ENCODE measurements at places on chromosomes 6 and 20.

DNA sequence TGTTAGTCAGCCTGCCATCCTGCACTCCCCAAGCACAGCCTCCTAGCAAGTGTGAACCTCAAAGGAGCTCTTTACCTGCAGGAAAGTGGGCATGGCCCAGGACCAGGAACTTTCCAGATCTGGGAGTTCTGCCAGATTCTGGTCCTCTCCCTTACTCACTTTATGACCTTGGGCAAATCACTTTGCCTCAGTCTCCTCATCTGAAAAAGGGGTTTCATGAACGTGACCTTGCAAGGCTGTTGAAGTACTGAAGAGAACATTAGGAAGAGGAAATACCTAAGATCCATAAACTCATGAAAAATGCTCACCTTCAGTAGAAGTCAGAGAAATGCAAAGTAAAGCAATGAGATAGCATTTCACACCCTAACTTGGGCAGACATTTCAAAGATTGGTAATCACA is 26.8 kb upstream of the DSN1 start:
- no peak for DNase-seq

DNA sequence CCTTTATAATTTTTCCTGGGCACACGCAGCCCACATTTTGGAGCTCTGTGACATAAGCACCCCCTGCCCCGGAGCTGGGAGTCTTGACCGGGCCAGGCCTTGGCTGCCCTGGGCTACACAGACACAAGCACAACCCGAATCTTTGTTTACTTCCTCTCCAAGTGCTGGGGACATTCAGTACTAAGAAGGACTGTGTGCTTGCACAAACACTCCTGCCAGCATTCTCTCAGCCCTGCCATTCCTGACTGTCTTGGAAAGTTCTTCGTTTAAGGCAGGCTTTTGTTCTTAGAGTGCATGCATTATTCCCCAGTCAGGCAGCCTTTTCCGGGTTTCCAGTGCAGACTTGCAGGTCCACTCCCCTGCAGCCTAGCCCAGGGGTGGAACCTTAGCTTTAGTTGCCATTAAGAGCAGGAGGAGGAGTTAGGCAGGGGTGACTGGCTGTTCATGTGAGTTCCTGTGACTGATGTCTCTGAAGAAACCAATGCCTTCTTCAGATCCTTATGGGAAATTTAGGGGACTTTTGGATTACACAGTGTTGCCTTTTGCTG is 28.6 kb downstream of the FOXO3 start:
- peak; percentile 93 for DNase-seq

DNA sequence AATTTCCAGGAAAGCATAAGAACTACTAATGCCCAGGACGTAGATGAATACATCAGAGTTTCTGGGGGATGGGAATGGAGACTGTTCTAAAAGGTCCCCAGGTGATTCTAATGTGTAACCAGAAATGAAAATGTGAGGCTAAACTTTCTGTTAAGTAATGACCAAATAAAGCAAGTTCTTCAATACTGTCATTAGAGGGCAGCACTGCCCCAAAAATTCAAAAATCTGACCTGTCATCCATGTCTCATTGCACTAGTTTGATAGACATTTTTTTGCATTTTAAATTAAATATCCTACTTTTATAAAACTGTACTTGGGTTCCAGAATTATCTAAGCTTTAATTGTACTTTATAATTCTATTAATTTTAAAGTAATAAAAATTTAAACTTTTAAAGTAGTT is 94.9 kb downstream of the RFX6 start:
- peak; percentile 81 for DNase-seq

DNA sequence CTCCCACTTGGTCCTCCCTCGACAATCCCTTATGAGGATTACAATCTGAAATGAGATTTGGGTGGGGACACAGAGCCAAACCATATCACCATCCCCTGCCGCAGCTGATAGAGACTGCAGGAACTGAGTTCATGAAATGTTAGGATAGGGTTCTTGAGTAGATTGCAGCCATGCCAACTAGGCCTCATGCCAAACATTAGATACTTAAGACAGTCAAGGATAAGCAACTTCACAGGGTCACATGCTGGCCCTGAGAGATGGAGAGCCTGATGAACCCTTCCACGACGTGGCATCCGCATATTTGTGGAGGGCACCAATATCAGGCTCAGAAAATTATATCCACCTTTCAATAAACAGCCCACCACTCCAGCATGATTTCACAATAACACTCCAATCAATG is 121.3 kb downstream of the ALDH8A1 start:
- DNase-seq: no peak

DNA sequence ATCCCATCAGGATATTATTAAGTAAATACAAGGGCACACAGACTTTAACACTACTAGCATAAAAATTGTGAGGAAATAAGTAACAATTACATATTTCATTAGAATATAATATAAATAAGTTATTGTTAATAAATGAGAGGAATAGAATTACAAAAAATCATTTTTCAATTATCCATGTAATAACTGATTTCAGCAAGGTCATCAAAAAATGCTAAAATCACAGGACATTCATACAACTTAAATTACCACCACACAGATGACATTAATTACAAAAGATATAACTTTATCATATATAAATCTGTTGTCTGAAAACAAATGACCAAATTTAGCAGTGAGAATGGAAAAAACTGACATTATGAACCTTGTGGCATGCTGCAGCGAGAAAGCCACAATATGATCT is 37.0 kb downstream of the STX7 start:
- DNase-seq: no peak

GRCh38 chr6:34207695-34208443 is 28.8 kb upstream of the HMGA1 start:
- no peak for DNase-seq

- DNase-seq: no peak
Measured at GRCh38 chr6:137480431-137480830, 13.8 kb downstream of the OLIG3 start.

GRCh38 chr20:57922706-57923105 is 212.9 kb upstream of the PMEPA1 start:
- DNase-seq: no peak

GRCh38 chr6:12916006-12916405 is 199.4 kb downstream of the PHACTR1 start:
- no peak for DNase-seq

DNA sequence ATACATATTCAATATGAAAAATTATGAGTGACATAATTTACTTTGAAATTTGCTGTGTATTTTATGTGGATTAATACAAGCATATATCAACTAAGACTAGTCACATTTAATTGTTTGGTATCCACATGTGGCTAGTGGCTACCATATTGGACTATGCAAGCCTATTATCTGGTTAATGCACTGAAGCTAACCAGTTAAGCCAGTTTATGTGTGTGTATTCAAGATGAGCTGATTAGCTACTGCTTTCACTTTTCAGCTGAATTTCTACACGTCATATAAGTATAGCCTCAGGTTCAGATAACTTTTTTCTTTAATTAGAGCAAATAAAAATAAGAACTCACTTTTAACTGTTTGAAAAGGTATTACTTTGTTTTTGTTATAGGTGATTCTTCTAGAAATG is 903.7 kb downstream of the TFAP2A start:
- peak; percentile 27 for DNase-seq

DNA sequence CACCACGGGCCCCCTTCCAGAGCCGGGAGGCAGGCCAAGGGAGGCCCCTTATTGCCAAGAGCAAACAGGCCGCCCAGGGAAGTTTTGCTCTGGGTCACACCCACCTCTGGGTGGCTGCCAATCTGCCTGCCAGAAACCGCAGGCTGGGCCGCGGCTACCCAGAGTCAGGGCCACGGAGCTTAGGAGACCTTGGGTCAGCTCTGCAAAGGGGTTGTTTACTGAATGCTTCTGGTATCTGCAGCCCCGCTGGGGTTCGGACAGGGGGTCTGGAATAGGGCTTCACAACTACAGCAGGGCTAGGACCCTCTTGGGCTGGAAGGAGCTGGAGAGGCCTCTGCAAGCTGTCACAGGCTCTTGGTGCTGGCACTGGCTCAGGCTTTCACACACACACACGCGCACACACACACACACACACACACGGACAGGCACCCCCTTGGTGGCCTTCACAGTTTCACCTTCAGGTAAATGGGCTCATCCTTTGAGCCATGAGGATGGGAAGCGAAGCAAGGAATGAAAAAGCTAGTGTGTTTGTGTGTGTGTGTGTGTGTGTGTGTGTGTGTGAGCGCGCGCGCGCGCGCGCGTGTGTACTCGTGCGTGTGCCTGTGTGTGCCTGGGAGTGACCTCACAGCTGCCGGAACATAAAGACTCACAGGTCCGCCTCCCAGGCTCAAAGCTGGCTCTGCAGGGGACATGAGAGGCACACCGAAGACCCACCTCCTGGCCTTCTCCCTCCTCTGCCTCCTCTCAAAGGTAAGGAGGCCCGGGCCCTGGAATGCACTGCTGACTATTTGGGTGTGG is at the start of gene CCN5:
CCN5 (plus strand) TSS at position 669 of the 798 bp plus-strand sequence; CDS start at position 691, 22 bp downstream.
- DNase-seq: no peak

DNA sequence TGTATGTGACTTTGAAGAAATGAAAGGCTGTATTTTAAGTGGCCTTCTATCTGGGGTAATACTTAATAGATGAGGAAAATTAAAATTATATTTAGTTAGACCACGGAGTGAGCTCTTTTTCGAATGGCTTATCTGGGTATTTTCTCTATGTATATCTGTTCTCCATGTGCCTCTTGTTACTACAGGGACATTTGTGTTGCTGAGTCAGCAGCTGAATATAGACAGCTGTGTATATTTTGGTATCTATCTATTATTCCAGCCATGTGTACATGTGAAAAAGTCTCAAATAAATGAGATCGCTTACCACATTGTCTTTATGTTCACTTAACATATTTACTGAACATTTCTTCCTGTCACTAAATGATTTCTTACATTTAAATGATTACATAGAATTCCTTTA is 57.2 kb downstream of the TMEM200A start:
- no peak for DNase-seq

DNA sequence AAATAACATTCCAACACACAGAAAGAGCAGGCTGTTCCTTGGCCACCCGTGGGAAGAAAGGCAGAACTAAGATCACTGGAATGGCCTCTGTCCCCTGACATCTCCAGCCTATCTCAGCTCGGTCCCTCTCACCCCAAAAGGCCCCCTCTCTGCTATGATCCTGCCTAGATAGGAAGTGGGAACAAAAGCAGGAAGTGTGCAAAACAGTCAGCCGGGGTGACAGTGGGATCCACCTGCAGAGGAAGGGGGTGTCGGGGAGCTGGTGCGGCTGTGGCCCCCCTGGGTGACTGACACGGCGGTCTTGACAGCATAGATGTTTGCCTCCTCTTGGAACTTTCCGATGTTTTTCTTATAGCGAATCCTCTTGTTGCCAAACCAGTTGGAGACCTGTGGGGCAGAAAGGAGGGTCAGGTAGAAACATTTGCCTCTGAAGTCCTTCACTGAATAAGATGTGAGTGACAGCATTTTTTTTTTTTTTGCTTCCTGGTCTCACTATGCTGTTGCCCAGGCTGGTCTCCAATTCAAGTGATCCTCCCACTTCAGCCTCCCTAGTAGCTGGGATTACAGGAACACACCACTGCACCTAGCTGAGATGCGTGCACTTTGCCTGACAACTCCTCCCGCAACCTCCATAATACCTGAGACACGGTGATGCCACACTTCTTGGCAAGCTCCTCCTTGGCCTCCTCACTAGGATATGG is 2.8 kb downstream of the PBX2 start:
- DNase-seq: no peak

DNA sequence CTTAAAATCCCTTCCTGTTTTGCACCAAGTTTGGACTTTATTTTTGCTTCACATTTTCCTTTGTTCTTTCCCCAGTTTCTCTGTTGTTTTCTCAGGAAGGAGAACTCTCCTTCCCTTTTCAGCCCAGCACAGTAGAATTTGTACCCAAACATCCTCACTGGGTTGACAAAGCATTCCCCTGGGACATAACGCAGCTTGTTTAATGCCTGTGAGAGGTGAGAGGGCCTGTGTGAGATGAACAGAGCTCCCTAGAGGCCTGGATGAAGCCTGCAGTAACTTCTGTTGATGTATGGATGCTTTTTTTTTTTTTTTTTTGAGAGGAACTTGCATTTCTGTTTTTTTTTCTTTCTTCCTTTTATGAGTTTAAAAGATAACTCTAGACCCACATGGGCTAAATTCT is 104.9 kb upstream of the SLC22A23 start:
- DNase-seq: no peak

DNA sequence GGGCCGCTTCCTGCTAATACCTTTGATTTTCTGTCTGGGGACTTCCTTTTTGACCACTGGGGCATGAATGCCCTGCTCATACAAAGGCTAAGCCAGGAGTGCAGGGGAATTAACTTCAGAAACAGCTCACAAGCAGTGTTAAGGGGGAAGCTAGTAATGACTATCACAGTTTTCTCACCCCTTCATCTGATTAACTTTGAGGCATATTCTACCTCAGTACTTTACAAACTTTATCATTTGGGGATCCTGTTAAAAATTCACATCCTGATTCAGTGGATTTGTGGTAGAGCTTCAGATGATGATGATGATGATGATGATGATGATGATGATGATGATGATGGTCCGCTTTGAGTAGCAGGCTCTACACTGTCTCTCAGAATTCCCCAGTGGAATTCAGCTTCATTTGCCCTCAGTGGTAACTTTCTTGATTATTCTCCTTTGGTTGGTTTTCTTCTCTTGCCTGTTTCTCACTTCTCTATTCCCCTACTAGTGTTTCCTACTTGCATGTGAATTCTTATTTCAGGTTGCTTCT is 78.4 kb upstream of the TMEM170B start:
- no peak for DNase-seq

- peak; percentile 57 for DNase-seq
Measured at GRCh38 chr6:134772671-134773360, 177.1 kb downstream of the ALDH8A1 start.

- no peak for DNase-seq
Measured at GRCh38 chr6:162941128-162941527, 213.4 kb downstream of the PACRG start.

GRCh38 chr20:57559658-57560553 is 1.0 kb upstream of the PCK1 start:
- no peak for DNase-seq

- DNase-seq: peak; percentile 92
Measured at GRCh38 chr20:46814366-46815232, 80.0 kb upstream of the EYA2 start.

DNA sequence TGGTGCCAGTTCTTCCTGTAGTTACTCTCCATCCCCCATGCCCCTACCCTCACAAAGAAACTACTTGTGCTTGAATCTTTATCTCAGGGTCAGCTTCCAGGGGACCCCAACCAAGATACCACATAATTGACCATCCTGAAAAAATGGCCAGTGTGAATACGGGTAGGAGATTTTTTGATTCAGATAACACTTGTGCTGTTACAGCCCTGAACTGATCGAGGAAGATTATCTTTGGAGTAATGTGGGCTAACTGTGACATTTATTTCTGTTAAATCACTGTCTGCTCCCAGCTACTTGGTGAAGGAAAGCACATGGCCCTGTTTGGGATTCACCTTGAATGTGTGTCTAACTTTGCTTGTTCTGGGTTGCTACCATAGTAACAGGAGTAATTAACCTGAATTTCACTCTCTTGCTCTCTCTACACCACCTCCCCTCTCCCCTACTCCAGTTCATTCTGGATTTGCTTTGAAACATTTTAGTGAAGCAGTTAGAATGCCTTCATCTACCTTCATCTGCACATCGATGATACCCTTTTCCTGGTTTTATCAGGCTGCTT is 219.6 kb upstream of the CHD6 start:
- DNase-seq: no peak

GRCh38 chr20:2654831-2655230 is 2.4 kb downstream of the NOP56 start:
- DNase-seq: no peak

All from trophoblast cell (in vitro differentiated cells and primary cell).